ENCODE measurements at places on chromosomes 12 and 14.

GRCh38 chr12:96035283-96036236 is at the start of gene LTA4H:
Gene LTA4H, minus strand, starts transcription at chr12:96035587. Its CDS starts 68 bp downstream, at chr12:96035519.
- DNase-seq: peak; percentile 96

DNA sequence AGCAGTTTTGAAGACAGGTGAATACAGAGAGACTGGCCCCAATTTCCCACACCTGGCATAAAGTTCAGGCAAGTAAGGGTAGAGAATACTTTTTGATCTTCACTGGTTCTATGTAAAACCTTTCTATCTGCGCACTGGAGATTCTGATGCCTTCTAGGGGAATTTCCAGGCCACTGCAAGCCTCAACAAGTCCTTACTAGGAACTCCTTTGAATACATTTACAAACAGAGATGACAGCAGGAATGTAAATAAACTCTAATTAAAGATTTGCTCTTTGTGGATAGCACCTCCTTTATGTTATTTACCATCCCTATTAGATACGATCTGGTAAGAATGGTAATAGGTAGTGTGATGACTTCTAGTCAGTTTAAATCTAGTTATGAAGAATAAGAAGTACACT is 69.2 kb downstream of the NTN4 start:
- no peak for DNase-seq

GRCh38 chr12:124497658-124498057 is 69.8 kb downstream of the NCOR2 start:
- peak; percentile 82 for DNase-seq

GRCh38 chr14:65606460-65606859 is 193.9 kb downstream of the FUT8 start:
- DNase-seq: no peak

- no peak for DNase-seq
Observed at GRCh38 chr12:88432531-88433490, 147.5 kb downstream of the KITLG start.

DNA sequence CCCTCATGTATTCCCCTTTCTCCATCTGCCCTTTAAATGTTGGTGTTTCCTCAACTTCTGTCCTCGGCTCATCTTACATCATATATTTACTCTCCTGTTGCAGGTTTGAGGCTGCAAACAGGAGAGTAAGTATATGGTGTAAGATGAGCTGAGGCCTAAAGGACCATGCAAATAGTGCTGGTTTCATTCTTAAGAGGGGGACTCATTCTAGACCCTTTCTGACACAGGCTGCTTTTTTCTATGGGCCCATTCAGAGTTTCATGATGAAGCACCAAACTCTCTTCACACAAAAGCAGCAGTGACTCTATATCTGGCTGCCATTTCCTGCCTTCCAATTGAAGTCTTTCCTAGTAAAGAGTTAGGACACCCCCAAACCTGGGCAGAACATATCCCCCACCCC is 218.5 kb downstream of the PHLDA1 start:
- DNase-seq: no peak

GRCh38 chr12:18368594-18368993 is 107.3 kb downstream of the PIK3C2G start:
- DNase-seq: no peak

DNA sequence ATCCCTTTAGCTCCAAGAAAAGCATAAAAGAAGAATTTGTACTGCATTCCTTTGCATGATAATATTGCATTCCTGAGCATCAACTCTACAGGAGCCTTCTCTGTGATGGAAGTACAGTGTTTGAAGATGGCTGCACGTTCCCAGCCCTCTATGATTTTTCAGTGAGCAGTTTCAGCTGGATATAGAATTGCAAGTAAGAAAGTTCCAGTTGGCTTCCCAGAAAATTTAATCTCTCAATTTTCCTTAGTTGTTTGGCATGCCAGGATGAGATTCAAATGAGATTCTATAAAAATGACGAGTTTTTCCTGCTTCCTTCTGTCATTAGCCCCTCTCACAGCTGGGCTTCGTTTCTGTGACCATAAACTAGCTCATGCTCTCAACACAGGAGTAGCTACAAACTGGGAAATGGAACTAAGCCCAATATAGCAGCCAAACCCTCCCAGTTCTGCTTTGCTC is 109.9 kb downstream of the TTC8 start:
- DNase-seq: no peak

DNA sequence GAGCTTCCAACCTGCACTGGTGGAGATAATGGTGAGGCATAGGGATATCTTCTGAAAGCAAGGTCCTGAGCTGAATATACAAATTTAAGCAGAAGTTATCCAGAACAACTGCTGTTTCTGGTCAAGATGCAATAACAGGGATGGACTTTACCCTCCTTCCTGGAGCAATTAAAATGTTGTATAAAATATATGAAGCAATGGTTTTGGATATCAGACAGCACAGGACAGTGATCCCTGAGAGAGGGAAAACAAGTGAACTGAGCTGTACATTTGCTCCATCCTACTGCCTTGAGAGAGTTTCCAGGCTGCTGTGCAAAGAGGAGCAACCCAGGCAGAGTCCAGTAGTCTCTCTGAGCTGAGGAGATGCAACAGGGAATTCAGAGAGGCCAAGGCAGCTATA is 36.0 kb upstream of the CTDSP2 start:
- DNase-seq: no peak

GRCh38 chr12:57553343-57554202 is 3.7 kb downstream of the KIF5A start:
- no peak for DNase-seq

DNA sequence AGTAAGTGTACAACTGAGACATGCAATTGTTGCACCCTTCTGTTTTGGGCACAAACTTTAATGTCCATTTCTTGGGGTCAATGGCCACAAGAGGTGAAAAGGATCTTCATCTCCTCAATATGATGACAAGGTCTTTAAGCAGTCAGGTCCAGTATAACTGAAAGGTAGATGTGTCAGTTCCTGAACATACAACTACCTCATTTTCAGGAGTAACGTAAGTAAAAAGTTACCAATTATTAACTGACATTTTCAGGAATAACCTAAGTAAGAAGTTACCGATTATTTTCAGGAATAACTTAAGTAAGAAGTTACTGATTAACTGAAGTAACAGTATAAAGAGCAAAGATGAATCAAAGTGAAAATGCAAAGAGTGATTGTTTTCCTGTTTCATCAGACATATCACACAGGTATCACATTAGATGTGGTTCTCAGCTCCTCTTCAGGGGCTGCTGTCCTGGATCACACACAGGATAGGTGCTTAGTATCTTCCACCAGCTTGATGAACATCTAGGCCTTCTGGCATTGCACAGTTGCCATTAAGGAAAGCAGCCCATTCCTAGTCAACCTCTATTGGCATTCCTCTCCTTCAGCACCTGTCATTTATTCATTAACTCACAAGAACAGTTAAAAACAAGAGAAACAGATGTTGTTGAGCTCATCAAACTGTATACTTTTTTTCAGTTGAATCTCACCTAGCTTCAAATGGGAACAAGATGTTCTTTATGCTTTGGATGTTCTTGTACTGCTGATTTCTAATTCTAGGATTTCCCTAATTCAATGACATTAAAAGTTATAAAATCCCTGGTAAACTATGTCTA is 200.0 kb downstream of the FOXG1 start:
- no peak for DNase-seq

- no peak for DNase-seq
Observed at GRCh38 chr14:31283578-31284252, 76.1 kb upstream of the HECTD1 start.

- no peak for DNase-seq
Observed at GRCh38 chr14:101476916-101477553, 84.3 kb upstream of the DIO3 start.

GRCh38 chr12:93361151-93361919 is 16.4 kb upstream of the NUDT4 start:
- no peak for DNase-seq

- no peak for DNase-seq
Observed at GRCh38 chr12:120737557-120738251, 12.1 kb downstream of the ACADS start.

DNA sequence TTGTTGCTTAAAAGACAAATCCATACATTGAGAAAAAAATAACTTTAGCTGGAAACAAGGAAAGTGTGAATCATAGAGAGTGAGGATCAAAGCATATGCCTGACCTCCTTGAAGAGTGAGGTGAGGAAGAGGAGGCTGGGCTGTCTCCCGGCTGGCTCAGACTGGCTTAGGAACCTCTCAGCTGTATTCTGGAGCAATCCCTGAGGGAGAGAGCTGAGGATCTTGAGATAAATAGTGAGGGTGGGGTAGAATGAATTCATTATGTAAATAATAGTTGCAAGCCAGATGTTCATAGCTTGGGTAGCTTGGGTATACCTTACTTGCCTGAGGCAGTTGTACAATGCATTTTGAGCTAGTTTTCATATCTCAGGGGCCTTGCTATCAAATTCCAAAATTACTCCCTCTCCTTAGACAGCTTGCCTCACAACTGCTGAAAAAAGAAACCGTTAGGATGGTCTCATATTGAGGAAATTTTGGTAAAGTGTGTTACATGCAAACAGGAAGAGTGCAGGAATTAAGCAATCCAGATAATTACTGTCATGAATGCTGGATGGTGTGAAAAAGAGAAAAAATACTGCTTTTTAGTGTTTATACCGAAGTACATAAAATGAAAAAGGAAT is 30.5 kb upstream of the SLC15A5 start:
- DNase-seq: no peak

DNA sequence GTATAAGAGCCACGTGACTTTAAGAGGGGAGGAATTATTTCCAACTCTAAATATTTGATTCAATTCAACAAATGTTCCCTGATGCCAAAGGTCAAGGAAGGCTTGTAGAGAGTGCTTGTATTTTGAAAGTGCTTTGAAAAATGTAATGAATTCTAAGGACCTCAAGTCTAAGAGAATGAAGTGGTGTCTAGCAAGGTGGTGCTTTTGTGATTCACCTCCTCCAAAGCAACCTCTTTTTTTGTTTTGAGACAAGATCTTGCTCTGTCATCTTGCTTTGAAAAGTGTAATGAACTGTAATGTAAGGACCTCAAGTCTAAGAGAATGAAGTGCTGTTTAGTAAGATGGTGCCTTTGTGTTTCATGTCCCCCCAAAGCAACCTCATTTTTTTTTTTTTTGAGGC is 13.7 kb downstream of the AK7 start:
- no peak for DNase-seq

- no peak for DNase-seq
Observed at GRCh38 chr14:60329274-60329673, 80.3 kb downstream of the PPM1A start.

DNA sequence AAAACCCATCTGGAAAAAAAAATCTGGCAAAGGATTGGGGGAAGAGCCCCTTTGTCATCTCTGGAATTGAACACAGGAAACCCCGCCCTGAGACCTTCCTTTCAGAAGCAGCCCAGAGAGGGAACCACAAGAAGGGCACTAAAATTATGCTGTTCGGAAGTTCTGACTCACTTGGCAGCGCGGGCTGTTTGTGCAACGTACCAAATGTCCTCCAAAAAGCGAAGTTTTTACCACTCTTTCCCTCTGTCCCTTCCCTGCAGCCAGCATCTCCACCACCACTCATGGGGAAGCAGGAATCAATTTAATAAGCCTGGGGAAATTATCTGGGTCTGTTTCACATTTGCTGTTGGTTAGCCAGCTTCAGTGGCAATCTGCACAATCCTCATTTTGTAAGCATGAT is 3.2 kb upstream of the SYNE3 start:
- no peak for DNase-seq

- DNase-seq: no peak
Observed at GRCh38 chr14:39956372-39956771, 524.1 kb upstream of the FBXO33 start.

DNA sequence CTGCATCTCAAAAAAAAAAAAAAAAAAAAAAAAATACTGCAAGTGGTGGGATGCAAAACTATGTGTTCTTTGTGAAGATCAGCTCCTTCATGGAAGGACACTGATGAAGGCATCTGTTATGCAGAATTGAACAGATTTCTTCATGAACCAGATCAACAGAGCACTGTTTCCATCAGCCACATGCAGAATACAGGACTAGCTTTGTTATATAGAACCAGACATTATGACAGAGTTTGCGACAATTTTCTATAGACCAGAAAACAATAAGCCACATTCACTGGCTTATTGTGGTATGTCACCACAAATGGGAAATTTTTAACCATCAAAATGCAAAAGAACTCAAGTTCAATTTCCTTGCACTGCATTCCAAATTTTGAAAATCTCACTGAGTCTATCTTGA is 34.7 kb downstream of the CIT start:
- DNase-seq: no peak

DNA sequence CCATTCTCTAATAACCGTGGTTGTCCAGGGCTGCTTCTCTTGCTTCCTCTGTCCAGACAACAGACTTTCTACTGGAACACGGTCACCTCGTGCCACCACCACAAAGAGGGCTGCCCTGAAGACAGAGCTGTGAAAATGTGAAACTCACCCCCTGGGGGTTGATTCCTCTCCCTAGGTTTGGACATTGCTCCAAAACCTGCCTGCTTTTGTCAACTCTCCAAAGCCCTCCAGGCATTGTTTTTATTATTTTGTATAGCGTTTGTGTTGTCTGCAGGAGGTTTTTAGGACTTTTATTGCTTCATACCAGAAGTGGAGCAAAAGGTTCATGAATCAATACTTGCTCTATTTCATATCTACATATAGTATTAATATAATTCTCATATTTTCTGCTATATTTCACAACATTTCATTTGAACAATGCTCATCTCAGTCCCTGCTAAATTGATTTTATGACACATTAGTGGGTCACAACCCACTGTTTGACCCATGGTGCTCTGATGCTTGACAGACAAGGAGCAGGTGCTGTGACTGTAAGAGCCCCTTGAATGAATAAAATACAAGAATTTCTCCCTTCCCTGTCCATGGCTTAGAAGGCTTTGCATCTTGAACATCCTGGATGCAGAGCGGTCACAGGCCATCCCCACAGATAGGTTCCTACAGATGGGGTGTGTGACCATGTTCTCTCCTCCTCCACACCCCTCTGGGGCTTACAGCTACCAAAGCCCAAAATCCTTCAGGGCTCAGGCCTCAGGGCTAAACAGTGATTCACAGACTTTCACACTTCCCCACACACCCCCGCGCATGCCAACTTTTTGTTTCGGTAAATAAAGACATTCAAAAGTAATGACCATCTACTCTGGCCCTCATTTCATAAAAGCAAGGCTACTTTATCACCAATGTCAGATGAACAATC is 20.6 kb upstream of the EML1 start:
- no peak for DNase-seq

DNA sequence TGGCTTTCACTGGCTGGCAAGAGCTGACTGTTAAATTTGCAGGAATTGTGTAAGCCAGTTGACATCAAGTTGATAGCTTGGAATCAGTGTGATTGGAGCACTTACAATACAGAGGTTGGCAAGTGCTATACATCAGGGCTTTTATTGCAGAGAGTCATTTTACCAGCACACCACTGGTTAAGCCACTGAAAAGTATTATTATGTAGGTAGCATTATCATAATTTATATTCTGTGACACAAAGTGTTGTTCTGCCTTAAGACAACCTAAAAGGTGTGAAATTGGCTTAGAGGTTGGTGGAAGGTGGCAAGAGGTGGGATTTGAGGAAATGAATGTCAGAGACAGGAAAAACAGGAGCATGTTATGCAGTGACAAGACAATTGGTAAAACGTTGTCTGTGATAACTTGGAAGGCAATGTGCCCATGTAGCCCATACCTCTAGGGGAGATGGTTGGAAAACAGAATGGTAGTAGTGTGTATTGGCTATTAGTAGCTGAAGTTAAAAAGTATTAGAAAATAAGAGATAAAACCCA is 172.9 kb upstream of the PRICKLE1 start:
- DNase-seq: no peak

GRCh38 chr12:95517246-95517645 is 34.0 kb downstream of the USP44 start:
- no peak for DNase-seq

Data from putamen (tissue), 1 donor.